H7 (cell line): ENCODE measurements at places on chromosomes 12 and 14. TPM values are rescaled to one million over a fixed set of nuclear protein-coding genes. Genes with fewer than 3 reads are reported as not detected.

OTUB2 gene
- 3.0 and 4.4 TPM in 2 replicates for total RNA-seq

SLC10A1 gene
- not detected in 2 replicates for total RNA-seq

OTOGL gene
- total RNA-seq: 0.22 and 0.31 TPM in 2 replicates

MYO1H gene
- 0.04 TPM in 1 of 2 replicates, not detected in the other for total RNA-seq

INHBC gene
- not detected in 2 replicates for total RNA-seq

LHX5 gene
- total RNA-seq: 0.07 and 0.85 TPM in 2 replicates

ITGA7 gene
- 38.0 and 46.1 TPM in 2 replicates for total RNA-seq

KRT81 gene
- total RNA-seq: not detected in 2 replicates

HCAR1 gene
- total RNA-seq: 0.04 TPM in 1 of 2 replicates, not detected in the other

GYS2 gene
- not detected in 2 replicates for total RNA-seq
